ENCODE measurements at places on chromosomes 7 and 10.
A peak's percentile ranks its signal among the peaks of the same experiment; 100 is the strongest.

- DNase-seq, result no peak
Measured at GRCh38 chr10:57979956-57980355, 287.7 kb downstream of the IPMK start.

DNA sequence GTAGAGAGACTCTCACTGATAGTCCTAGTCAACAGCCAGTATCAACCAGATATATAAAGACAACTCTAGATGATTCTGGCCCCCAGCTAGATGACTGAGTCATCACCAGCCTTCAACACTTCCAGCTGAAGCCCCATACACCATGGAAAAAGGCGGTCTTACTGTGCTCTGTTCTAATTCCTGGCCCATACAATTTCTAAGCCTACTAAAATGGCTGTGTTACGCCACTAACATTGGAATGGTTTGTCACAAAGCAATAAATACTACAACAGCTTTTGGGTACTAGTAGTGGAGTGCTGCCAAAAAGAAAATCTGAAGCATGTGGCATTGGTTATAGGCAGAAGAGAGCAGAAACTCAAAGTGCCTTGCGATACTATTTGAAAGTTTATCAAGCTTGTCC lies 13.0 kb upstream of the TES start:
- DNase-seq, result no peak

GRCh38 chr7:33710608-33711007 lies 194.7 kb upstream of the BMPER start:
- no peak for DNase-seq

- no peak for DNase-seq
Measured at GRCh38 chr7:144725070-144725469, 110.8 kb downstream of the TPK1 start.

GRCh38 chr10:98659951-98660350 lies 213.2 kb upstream of the HPS1 start:
- DNase-seq, result no peak

- DNase-seq, result peak; percentile 36
Measured at GRCh38 chr10:69629897-69630650, at the start of gene FAM241B. Gene FAM241B, plus strand, starts transcription at chr10:69630247. Its CDS starts 1,497 bp downstream, at chr10:69631744.

DNA sequence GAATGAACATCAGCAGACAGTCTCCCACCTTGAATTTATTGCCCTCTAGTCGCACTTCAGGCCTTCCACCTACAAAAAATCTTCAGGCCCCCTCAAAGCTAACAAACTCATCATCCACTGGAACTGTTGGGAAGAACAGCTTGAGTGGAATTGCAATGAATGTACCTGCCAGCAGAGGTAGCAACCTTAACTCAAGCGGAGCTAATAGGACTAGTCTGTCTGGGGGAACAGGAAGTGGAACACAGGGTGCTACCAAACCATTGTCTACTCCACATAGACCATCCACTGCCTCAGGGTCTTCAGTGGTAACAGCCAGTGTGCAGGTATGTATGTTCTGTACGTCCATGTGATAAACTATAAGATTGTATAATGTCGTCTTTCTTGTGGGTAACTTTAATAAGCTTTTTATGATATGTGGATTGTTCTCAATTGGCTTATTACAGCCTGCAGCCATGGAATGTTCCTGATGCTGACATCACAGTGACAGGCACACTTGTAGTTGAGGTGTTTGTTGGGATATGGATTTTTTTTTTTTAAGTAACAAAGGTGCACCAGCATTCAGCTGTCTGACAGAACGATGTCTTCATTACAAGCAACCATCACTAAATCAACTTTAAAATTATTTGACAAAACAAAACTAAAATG lies 53.3 kb downstream of the UBN2 start:
- DNase-seq, result no peak

DNA sequence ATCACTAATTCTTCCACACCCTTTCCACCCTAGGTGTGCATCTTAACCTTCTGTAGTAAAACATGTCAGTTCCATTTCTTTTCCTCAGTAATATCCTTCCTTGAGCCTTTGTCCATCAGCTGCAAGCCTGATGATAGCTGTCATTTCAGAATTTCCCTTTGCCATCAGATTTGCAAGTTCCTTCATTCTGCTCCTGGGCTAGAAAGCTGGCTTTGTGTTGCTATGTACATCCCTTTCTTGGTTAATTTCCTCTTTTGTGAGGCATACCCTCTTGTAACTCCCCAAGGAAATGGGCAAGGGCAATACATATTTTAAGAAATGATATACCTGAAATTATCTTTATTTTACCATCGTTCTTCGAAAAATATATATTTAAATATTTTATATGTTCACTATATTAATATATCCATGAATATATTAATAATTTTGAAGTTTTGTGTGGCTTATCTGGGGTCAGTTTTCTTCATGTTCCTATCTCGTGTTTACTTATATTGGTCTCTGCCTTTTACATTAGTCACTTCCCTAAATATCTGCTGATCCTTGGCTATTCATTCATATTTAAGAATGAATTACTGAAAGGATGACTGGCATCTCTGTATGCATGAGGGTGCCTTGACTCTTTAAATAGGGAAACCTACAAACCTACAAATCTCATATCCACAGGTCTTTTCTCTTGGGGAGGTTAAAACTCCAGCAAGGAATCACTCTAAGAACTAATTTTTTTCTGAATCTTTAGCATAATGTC lies 143.8 kb downstream of the ZNF22 start:
- no peak for DNase-seq

DNA sequence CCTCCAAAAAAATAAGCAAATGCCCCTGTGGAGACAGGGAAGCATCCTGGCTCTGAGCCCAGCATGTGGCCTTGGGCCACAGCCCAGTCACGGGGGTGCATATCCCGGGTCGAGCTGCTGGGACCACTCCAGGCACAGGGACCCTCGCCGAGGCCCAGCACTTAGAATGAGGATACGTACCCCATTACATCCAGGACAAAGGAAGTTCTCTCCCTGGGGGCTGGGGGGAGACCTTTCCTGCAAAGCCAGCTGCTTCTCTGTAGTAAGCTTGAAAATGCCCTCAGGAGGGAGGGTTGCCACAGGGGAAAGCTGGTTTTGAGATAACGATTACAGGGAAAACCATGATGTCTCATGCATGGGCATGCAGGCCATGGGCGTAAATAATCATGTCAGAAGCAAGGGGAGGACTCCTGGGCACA lies 75.5 kb downstream of the HIPK2 start:
- no peak for DNase-seq

- no peak for DNase-seq
Measured at GRCh38 chr7:136247211-136247610, 270.1 kb upstream of the MTPN start.

- no peak for DNase-seq
Measured at GRCh38 chr7:138720286-138720685, 19.1 kb upstream of the SVOPL start.

DNA sequence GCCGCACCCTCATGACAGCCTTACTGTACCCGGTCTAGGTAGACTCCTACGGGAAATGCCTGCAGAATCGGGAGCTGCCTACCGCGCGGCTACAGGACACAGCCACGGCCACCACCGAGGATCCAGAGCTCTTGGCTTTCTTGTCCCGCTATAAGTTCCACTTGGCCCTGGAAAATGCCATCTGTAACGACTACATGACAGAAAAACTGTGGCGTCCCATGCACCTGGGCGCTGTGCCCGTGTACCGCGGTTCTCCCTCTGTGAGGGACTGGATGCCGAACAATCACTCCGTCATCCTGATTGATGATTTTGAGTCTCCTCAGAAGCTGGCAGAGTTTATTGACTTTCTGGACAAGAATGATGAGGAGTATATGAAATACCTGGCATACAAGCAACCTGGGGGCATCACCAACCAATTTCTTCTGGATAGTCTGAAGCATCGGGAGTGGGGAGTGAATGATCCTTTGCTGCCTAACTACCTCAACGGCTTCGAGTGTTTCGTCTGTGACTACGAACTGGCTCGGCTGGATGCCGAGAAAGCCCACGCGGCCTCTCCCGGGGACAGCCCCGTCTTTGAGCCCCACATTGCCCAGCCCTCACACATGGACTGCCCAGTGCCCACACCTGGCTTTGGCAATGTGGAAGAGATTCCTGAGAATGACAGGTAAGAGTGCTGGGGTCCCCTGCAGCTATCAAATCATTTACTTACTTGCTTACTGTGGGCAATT lies 8.5 kb upstream of the CHCHD1 start:
- DNase-seq, result no peak

GRCh38 chr7:49038821-49039358 lies 114.5 kb downstream of the CDC14C start:
- DNase-seq, result no peak

DNA sequence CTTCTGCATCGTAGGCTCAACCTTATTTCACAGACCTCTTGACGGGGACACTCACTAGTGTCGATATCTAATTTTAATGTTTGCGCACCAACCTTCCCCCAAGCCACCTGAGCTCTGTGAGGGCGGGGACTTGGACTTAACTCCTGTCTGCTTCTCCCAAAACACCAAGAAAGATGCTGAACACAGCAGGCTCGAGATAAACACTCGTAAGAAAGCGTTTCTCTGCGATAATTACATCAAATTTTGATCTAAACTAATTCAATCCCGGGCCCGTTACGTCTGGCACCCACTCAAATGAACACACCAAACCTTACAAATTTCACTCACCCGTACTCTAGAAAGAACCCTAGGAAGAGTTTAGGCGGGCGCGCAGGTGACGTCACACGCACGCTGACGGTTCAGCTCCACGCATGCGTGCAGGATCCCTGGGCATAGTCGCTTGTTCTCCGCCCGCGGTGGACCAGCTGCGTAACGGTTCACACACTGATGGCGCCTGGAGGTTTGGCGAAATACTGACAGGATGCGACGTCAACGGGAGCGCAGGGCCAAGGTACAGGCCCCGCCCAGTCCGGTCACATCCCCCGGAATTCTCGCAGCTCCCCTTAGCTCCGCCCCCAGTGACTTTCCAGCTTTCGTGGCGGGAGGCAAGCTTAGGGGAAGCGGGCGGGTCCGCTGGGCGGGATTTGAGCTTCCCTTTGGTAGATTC lies at the start of gene POT1:
Gene POT1, minus strand, starts transcription at position 359 of the 706 bp plus-strand sequence. CDS start 32,652 bp downstream, outside the sequence.
- peak; percentile 98 for DNase-seq

- no peak for DNase-seq
Measured at GRCh38 chr7:1669064-1669951, 769 bp upstream of the ELFN1 start.

DNA sequence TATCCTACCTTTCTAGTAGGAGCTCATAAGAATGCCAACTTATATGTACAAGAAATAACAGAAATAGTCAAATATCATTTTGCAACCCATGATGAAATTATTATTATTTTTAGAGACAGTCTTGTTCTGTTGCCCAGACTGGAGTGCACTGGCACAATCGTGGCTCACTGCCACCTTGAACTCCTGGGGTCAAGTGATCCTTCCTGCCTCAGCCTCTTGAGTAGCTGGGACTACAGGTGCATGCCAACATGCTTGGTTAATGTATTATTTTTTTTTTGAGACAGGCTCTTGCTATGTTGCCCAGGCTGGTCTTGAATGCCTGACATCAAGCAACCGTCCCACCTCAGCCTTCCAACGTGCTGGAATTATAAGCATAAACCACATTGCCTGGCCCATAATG lies 44.8 kb downstream of the TNPO3 start:
- no peak for DNase-seq

DNA sequence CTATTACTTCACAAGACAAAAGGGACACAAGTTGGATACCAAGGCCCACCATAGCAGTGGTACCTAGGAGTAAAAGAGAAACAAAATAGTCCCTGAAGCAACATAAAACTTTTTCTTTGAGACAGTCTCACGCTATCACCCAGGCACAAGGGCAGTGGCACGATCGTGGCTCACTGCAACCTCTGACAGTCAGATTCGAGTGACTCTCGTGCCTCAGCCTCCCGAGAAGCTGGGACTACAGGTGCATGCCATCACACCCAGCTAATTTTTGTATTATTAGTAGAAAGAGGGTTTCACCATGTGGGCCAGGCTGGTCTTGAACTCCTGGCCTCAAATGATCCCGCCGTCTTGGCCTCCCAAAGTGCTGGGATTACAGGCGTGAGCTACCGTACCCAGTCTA lies 59.0 kb upstream of the KCNMA1 start:
- DNase-seq, result no peak

DNA sequence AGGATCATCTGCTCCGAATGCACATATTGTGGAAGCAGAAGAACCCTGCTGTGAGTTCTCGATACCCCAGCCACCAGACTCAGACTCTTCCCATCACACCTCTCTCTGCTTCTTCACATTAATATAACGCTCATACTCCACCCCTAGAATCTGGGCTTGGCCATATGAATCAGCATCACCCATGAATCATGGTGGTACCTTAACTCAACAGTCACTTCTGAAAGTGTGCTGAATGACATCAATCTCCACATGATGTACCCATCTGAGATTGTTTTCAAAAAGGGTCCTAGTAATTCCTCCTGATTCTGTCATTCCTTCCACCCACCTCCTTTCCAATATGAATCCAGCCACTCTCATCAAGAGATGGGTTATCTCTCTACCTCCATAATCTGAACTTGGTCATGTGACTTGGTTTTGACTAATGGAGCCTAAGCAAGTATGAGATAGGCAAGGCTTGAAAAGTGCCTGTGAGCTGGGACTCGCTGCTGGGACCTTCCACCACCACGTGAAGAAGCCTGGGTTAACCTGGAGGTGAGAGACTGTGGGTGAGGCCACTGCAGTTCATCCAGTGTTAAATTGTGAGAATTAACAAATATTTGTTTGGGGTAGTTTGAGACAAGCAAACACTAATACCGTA lies 15.4 kb downstream of the YWHAG start:
- no peak for DNase-seq

DNA sequence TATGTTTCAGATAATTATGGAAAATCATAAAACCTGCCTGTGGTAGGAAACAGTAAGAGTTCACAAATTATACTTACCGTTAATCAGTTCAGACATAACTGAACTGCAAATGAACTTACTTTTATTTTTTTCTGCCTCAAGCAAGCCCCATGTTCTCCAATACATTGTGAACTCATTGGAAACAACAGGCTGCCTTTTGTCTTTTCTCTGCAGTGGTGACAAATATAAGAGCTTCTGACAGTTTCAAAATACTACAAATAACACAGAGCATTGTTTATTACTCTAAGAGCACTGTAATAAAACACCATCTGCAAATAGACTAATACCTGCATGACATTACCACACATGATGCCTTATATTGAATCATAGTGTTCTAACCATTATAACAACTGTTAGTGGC lies 94.0 kb upstream of the CDCA7L start:
- DNase-seq, result no peak

- DNase-seq, result no peak
Measured at GRCh38 chr7:151616443-151617213, 96.9 kb upstream of the RHEB start.

- no peak for DNase-seq
Measured at GRCh38 chr7:26356929-26357798, 65.5 kb downstream of the SNX10 start.

DNA sequence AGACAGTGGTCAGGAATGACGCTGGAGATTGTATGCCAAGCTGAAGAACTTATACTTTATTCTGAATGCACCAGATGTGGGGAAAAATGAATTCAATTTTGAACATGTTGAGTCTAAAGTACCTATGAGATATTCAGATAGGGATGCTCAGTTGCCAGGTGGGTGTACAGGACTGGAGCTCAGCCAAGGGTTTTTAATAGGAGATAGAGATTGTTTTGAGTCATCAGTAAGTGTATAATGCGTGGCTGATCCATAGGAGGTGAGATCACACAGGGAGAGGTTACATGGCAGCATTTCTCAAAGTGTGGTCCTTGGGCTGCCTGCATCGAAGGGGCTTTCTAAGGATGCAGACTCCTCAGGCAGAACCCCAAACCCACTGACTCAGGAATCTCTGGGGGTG lies 6.8 kb upstream of the HIPK2 start:
- no peak for DNase-seq

GRCh38 chr7:147915781-147916180 lies 674.8 kb upstream of the C7orf33 start:
- DNase-seq, result no peak
